AG09319 (cell line): ENCODE measurements at places on chromosomes 16 and 17.

DNA sequence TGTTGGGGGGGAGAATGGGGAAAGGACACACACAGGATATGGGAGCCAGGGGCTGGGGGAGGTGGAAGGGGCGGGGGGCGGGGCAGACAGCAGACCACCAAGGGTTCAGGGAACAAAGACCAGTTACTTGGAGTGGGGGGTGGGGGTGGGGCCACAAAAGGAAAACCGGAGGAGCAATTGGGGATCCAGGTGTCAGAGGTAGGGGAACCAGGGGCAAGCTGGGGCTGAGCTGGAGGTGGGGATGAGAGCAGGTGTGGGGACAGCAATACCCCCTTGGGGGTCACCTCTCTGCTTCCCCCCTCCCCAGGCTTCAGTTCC, 1.4 kb upstream of the ORAI3 start:
- DNase-seq = no peak

- peak; percentile 71 for DNase-seq
Measured at GRCh38 chr17:28335959-28336871, 654 bp downstream of the TNFAIP1 start.

GRCh38 chr17:34692920-34693319, 113.5 kb downstream of the TMEM132E start:
- DNase-seq = no peak

GRCh38 chr17:27572665-27573064, 58.3 kb upstream of the LGALS9 start:
- DNase-seq = no peak

DNA sequence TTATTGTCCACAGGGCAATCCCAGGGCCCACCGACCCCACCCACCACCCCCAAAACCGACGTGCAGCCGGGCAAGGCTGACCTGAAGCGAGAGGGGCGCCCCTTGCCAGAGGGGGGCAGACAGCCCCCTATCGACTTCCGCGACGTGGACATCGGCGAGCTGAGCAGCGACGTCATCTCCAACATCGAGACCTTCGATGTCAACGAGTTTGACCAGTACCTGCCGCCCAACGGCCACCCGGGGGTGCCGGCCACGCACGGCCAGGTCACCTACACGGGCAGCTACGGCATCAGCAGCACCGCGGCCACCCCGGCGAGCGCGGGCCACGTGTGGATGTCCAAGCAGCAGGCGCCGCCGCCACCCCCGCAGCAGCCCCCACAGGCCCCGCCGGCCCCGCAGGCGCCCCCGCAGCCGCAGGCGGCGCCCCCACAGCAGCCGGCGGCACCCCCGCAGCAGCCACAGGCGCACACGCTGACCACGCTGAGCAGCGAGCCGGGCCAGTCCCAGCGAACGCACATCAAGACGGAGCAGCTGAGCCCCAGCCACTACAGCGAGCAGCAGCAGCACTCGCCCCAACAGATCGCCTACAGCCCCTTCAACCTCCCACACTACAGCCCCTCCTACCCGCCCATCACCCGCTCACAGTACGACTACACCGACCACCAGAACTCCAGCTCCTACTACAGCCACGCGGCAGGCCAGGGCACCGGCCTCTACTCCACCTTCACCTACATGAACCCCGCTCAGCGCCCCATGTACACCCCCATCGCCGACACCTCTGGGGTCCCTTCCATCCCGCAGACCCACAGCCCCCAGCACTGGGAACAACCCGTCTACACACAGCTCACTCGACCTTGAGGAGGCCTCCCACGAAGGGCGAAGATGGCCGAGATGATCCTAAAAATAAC, 3.0 kb downstream of the SOX9 start:
- no peak for DNase-seq

DNA sequence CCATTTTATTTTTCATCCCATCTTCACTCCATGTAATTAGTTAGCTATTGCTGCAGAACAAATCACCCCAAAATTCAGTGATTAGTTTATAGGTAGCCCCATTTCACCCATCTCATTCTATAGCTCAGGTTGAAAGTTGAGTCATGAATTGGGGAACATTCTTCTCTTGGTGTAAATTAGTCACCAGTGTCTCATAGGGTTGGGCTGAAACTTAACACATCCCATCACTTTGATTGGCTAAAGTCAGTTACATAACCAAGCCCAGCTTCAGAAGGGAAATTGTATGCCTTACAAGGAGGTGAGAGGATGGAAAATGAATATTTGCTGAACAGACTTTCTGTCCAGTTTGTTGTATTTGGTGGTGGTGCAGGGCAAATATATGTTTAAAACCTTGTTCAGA, 477.5 kb downstream of the WWOX start:
- DNase-seq = no peak

GRCh38 chr16:65481956-65482355, 360.1 kb upstream of the CDH11 start:
- DNase-seq = no peak

GRCh38 chr17:20896153-20896649, 146.6 kb downstream of the USP22 start:
- no peak for DNase-seq
